Caudate nucleus (tissue), 63 donors: ENCODE measurements at places on chromosomes 7 and 10.

- no peak for DNase-seq
These were observed 59.1 kb downstream of the STK32C start for GRCh38 chr10:132248455-132249225.

DNA sequence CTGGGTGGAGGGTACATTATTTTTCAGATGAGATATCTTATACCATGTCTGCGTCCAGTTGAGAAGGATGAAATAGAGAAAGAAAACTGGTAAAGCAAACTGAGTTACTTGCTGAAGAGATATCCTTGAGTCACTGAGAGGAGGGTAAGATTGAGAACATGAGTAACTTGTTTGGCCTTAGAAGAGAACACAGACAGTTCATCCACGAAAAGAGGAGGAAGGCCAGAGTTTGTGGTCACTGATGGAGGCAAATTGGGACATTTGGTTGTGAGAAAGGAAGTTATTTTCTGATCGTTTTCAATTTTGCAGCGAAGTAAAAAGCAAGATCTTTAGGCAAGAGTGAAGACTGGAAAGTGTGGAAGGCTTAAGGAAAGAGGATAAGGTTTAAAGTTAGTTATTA, 15.6 kb downstream of the MBL2 start:
- DNase-seq: no peak

- no peak for DNase-seq
These were observed 84.3 kb downstream of the WDFY4 start for GRCh38 chr10:48768926-48769325.

DNA sequence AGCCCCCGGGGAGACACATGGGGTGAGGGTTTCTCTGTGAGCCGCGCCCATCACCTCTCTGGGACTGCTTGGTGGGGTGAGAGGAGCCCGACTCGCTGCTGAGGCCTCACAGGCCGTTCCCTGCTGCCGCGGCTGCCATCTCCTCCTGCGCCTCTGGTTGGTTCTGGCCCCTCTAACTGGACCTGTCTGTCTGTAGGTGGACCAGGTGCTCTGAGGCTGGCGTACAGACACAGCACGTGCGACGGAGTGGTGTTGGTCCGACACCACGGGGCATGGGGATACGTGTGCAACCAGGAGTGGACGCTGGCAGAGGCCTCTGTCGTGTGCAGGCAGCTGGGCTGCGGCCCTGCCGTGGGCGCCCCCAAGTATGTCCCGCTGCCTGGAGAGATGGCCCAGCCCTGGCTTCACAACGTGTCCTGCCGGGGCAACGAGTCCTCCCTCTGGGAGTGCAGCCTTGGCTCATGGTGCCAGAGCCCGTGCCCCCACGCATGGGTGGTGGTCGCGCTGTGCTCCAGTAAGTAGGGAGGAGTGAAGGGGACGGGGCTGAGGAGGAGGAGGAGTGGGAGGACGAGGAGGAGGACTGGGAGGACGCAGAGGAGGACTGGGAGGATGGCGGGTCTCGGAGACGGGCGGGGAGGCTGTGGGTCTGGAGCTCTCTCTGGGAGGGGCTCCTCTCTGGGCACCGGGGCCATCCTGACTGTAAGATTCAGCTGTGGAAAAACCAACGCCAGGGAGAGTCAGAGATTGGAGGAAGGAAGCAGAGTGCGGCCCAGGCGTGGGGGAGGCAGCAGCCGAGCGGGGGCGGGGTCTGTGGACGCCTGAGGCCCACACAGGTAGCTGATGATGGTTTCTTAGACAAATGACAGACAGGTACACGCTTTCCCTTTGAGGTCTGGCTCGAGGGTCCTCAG, 2.6 kb downstream of the SCART1 start:
- no peak for DNase-seq

DNA sequence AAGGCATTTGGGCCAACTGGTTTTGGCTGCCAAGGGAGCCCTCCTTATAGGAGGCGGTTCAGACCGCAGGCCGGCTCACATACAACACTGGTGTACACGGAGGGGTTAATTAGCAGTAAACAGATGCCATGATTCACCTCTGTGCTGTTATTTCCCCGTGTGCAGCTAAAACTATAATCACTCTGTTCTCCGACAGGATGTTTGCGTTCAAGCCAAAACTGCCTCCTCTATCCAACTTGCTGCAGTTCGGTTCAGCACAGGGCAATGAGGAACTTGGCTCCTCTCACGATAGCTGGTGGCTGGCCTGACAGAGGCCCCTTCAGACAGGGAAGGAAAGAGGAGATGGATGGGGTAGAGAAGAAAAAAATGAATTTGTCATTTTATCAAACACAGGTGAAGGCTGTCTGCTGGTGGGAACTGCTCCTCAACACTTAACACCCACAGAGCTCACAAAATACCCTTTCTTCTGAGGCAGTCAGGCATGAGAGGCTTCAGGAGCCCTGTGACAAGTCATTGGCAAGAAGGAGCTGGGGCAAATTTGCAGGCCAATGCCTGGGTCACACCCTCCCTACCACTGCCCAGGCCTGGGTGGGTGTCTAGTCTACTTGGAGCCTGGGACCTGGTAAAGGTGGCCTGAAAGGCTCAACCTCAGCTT, 24.0 kb downstream of the KCNMA1 start:
- no peak for DNase-seq
